Stimulated activated CD4-positive, alpha-beta T cell treated with anti-CD3 and anti-CD28 coated beads, Interleukin-1b, Interleukin-23, amount 100 ng/mL, for 1 hour (primary cell): ENCODE measurements at places on chromosomes 7 and 10.

DNA sequence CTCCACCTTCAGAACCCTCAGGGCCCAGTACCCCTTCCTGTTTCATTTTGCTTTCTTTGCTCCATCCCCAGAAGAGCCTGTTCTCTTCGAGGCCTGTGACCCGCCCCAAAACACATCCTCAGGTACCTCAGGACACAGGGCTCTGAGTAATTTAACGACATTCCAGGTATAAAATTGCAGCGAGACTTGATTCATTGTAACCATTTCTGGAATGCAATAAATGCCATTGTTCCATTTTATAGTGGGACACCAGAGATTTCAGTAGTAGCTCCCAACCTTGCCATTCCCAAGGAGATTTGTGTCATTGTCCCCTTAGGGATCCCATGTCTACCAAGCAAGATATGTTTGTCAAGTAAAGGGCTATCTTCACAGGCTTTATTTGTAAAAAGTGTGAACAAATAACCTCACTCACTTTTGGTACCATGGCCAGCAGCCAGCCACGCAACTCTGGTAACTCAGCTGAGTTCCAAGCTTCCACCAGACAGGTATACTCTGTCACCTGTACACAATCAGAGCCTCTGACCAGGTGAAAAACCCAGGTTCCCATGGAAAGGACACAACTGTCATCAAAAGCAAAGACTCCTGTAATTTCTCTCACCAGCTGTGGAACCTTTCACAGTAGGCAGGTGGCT is 441.3 kb downstream of the PLXNA4 start:
- DNase-seq: no peak

DNA sequence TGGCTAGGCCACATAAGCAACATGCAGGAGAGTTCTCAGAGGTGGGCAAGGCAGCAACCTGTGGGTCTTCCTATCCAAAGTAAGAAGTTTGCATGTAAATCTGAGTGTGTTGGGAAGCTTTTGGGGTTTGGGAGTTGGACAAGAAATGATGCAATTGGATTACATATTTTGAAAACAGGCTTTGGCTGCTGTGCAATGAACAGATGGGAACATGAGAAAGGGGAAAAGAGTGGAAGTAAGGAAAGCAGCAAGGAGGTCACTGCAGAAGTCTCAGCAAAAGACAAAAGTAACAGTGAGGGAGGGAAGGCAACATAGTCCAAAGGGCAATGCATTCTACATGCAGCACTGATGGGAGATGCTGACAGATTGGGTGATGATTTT is 61.1 kb upstream of the C10orf90 start:
- no peak for DNase-seq

GRCh38 chr7:25427721-25428120 is 199.4 kb upstream of the NPVF start:
- DNase-seq: no peak

- no peak for DNase-seq
These were observed 485.1 kb downstream of the SEMA3D start for GRCh38 chr7:84701524-84702306.

- DNase-seq: no peak
These were observed 170.8 kb upstream of the CDCA7L start for GRCh38 chr7:22116451-22117030.

DNA sequence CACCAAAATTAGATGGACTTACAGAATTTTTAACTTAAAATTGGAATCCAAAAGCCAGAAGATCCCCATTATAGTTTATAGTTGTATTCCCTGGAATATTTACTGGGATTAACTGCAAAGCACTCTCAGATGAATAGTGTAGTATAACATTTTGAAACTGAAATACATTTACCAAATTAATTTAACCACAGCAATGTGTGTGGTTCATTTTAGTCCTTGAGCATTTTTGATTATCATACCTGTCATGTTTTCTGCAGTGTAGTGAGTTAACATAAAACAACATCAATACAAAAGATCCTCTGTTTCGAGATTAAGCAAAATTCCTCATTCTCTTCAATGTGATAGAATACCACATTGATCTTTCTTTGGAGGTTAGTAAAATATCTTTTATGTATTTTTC is 3.7 kb downstream of the VIM start:
- no peak for DNase-seq

DNA sequence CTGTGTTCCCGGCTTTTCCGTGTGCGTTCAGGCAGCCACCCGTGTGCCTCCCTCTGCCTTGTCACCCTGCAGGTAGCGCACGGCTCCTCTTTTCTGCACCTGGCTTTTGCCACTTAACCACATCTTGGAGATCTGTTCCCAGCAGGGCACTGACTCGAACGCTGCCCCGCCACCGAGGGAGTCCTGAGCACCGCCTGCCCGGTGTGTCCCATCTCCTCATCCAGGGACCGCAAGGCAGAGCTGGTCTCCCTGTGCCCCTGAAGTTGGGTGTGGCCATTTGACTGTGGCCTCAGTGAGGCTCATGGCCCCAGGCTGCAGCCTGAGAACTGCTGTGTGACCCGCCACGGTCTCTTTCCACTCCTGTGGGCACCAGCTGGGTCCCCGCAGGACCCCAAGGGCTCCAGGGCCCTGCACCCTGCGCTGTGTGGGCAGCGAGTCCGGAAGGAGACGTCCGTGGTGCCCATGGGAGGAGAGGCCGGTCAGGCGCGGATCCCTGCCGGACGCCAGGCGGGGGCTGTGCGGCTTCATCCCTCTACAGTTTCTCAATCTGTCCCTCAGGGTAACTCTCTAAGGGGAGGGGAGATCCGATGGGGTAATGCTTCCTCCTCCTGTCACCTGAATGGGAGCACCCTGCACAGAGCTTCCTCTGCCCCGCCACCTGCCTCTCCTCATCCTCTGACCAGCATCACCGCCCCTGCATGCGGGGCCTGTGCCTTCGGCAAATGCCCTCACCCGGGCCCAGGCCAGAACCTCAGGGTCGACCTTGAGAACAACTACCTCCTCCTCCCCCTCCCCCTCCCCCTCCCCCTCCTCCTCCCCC is 1.8 kb upstream of the INTS1 start:
- DNase-seq: no peak

DNA sequence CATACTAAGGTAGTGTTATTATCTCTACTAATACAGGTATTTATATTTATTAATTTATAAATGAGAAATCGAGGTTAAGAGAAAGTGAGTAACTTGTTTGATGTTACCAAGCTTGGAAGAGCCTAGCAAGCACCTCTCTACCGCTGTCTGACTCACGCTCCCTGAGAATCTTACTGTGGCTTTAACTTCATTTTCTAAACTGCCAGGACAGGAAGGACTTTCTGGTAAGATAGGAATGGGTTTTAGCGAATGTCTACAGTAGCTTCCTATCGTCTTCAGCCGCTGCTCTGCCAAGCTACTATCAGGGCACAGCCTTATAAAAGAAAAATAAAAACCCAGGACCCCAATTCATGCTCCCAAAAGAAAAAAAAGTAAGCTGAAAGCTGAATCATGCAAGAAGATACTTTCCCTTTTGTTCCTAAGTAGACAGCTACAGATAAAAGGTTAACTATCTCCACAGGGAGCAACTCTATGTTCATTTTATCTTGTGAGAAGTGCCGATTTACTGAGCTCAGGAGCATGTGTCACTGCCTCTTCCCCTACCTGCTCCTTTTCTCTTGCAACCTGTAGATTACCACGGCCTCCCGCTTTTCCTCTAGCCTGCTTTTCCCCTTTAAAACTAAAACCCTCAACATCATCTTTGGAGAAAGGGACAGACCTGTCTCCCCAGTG is 60.2 kb downstream of the THNSL1 start:
- DNase-seq: no peak

DNA sequence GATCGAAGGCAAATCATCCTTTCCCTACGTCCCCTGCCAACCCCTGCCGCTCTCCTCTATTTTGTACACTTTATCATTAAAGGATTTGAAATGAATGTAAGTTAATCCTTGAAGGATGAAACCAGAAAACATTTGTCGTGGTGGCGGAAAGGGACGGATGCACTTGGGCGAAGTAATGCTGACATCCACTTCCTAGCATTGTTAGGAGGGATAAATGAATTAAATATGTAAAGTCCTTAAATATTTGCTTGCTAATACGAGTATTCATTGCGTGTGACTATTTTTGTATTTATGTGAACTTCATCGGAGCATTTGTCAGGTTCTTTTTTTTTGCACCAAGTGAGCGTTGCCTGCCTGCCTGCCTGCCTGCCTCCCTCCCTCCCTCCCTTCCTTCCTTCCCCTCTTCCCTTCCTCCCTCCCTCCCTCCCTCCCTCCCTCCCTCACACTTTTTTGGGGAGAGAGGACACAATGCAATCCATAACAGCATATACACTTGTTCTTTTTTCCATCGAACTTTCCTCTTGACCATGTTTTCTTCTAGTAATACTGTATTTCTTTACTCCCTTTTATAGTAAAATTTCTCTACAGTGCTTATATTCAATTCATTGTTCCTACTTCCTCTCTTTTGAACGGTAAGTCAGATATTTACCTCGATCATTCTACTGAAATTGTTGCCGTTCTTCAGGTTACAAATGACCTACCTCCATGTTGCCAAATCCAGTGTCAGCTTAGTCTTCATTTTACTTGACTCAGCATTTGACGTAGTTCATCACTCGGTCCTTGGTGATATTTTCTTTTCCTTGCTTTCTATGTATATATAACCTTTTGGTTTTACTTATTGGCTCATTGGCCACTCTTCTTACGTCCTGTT is 831 bp downstream of the CCDC7 start:
- DNase-seq: no peak

DNA sequence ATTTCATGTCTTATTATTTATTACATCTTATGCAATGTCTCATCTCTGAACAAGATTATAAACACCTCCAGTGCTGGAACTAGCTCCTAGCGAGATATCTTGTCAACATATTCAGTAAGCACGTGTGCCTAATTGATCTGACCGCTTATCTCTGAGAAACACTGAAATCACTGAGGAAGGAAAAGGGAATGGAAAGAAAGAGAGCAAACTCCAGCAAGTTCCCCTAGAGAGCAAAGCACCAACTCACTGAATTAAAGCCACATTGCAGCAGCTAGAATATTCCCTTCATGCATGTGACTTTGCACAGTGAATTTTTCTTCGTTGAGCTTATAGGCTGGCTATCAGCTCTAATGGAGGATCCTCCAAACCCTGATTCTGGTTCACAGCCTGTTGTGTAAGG is 177.1 kb upstream of the FRMD4A start:
- no peak for DNase-seq

GRCh38 chr7:38040831-38041230 is 120.4 kb downstream of the EPDR1 start:
- no peak for DNase-seq
